ENCODE measurements at places on chromosomes 2 and 18. TPM values are rescaled to one million over a fixed set of nuclear protein-coding genes. Genes with fewer than 3 reads are reported as not detected.

Gene MEMO1
- 36.9 TPM for total RNA-seq

DNA sequence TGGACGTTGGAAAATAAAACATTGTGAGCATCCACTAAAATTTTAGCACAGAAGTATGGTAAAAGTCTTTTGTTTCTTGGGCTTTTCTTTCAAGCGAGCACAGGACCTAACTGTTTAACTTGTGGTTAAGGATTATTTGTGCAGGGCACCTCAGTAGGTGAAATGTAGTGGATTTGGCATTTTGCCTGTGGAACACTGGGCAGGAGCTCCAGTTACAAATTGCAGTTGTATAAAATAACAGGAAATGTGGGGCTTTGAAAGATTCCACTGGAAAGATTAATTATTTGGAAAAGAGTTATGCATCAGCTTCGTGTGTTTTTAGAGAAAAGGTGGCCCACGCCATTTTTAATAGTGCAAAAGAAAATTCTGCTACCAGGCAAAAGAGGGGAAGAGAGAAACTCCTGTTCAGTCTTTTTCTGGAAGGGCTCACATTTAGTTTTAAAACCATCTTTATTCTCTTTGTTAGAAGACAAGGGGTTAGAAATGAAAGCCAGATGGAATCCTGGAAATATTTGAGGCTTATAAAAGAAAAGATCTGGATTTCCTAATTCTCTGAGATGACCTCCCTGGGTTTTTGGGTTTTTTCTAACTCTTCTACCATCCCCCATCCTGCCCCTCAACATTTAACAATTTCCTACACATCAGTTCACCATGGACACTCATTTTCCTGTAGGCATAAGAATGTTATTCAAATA is 144.3 kb upstream of the SERTAD2 start:
- DNase-seq, result no peak
- H3K4me3 ChIP-seq, result no peak overlapping the region
- no peaks in the 10 kb centered on the region for H3K27me3 ChIP-seq

DNA sequence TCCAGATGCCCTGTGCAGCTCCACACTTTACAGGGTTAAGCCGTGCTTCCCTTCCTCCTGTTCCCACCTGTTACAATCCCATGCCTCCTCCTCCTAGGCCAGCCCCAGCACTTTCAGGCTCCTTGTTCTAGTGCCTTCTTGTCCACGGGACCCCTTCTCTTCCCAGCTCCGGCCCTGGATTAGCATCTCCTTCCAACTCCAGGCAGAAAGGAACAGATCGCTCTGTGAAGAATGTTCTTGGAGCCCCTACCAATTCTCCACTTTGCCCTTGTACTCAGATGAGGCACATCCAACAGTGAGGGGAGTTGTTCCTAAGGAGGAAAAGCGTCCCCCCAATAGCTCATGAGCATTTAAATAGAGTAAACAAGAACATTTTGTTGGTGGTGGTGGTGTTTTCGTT is 72.7 kb downstream of the CABLES1 start:
- peaks cover 39% of the 10 kb centered on the region for H3K36me3 ChIP-seq
- H3K27me3 ChIP-seq, result no peaks in the 10 kb centered on the region
- H3K27ac ChIP-seq, result no peak overlapping the region
- H3K4me1 ChIP-seq, result peaks cover 16% of the 10 kb centered on the region
- H3K4me3 ChIP-seq, result no peak overlapping the region
- no peak for DNase-seq

- peaks cover 6% of the 10 kb centered on the region for H3K27me3 ChIP-seq
- no peak overlapping the region for H3K27ac ChIP-seq
- DNase-seq, result no peak
- H3K36me3 ChIP-seq, result no peaks in the 10 kb centered on the region
- no peak overlapping the region for H3K4me3 ChIP-seq
Observed at GRCh38 chr2:162465430-162465829, 121.5 kb downstream of the GCA start.

Gene ASB1
- 37.9 TPM for total RNA-seq
